ENCODE measurements at places on chromosomes 5 and 9. TPM values are rescaled to one million over a fixed set of nuclear protein-coding genes. Genes with fewer than 3 reads are reported as not detected.

NKD2 gene
- total RNA-seq = 1.6 TPM

SPAAR gene
- total RNA-seq = 1.1 TPM

USP20 gene
- total RNA-seq = 16.7 TPM

ANKS6 gene
- total RNA-seq = 5.7 TPM

ADRA1B gene
- 12.0 TPM for total RNA-seq

ROR2 gene
- 0.15 TPM for total RNA-seq

SHC3 gene
- 0.10 TPM for total RNA-seq

KCNMB1 gene
- 0.23 TPM for total RNA-seq

ZDHHC11 gene
- total RNA-seq = 19.1 TPM

TOR4A gene
- total RNA-seq = 3.6 TPM

SPATA31C1 gene
- not detected for total RNA-seq

PCDHA12 gene
- total RNA-seq = 0.08 TPM

RNF208 gene
- 7.3 TPM for total RNA-seq

- no peak for DNase-seq
Observed at GRCh38 chr5:96880444-96881164, 4.3 kb downstream of the ERAP2 start.

- no peak for DNase-seq
Observed at GRCh38 chr5:74976651-74977050, 75.7 kb downstream of the GCNT4 start.

- no peak for DNase-seq
Observed at GRCh38 chr9:120574473-120574872, 5.5 kb downstream of the CDK5RAP2 start.

- no peak for DNase-seq
Observed at GRCh38 chr5:42886635-42887034, 74.9 kb upstream of the SELENOP start.

DNA sequence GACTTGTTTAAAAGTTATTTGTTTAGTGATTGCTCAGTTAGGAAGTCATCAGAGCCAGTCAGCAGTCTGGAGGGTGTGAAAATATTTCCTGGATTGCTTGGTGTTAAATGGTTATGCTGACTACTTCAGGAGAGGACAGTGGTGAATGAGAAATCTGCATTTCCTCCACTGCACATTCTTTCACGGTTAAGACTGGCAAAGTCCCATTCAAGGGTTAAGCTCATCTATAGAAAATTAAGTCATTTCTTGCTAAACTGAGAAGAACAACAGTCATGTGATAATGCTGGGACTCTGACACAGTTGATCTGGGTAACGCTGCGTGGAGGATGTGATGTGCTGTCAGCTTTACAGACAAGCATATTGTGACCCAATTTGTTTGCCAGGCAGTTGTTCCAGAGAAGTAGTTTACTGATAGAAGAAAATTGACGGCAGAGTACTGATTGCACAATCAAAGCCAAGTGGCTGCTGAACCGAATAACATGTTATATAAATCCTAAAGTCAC, 80.4 kb downstream of the GRAMD2B start:
- DNase-seq = peak; percentile 59

DNA sequence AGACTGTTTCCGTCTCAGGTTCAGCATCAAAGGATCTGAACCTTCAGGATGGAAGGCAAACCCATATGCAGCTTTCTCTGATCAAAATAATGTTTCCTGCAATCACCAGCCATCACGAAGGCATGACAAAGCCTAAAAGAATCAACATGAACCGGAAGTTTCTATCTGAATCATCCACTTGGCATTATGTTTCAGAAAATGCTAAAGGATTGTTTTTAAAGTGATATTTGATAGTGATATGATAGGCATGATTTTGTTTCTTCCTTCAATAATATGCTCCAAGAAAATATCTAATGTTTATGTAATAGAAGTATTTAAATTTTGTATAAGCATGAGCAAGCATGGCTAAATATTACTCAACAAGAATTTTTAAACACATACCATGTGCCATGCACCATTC, 219.6 kb downstream of the PLK2 start:
- DNase-seq = no peak

DNA sequence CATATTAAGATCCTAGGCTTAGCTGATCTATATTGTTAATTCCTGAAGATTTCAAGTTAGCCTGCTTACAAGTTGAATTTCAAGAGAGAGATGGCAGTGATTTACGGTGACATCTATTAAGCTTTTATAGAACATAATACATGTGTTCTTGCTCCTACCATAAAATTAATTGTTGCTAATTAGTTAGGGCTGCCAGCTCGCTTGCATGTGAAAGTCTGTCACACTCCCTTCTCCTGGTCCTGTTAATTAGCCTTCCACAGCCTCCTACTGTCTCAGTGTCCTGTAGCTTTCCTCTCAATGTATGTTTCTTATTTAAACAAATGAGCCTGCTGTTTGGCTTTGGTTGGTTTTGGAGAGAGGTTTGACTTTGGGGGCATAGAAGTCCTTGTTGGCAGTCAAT, 247.2 kb downstream of the NTRK2 start:
- no peak for DNase-seq

- DNase-seq = no peak
Observed at GRCh38 chr5:87081016-87081415, 186.7 kb upstream of the RASA1 start.

DNA sequence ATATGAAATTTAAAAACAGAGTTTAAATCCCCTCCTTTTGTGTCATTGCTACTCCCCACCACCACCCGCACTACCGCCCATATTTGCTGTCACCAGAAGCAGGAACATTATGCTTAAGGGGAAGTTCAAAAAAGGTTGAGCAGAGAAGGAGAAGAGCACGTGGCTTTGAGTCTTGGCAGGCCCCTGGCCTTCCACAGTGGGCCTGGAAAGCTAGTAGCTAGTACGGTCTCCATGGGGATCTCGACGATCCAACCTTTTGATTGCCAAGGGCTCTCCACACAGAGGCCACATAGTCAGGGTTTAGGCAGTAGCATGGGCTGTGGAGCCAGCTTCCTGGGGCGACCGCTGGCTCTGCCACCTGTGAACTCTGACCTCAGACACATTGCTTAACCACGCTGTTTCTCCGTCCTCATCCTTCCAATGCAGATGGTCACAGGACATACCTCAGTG, 90.1 kb downstream of the GOLPH3 start:
- DNase-seq = peak; percentile 67

GRCh38 chr9:123072407-123072995, 39.0 kb downstream of the GPR21 start:
- no peak for DNase-seq

- no peak for DNase-seq
Observed at GRCh38 chr5:12354686-12355085, 450.4 kb upstream of the CTNND2 start.

All from left lobe of liver (tissue), 2 donors.